ENCODE measurements at places on chromosomes 6 and 20.

DNA sequence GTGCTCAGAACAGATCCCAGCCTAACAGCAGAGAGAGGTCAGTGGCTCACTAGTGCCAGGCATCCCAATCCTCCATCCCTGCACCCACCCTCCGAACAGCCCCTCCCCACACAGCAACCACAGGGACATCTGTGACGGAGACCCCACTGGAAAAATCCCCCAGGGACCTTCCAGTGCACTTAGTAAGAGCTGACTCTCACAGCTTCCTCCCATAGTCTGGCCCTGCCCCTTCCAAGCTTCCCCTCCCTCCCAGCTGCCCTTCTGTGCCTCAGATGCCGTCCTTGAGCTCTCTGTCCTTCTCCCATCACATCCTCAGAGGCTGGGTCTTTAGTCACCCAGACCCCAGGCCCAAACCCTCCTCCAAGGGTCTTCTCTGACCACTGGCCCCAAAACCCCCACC is 9.7 kb upstream of the THBS2 start:
- DNase-seq = no peak

- no peak for DNase-seq
Observed at GRCh38 chr6:164108869-164109769, 694.6 kb downstream of the QKI start.

GRCh38 chr6:14656649-14657048 is 539.1 kb downstream of the CD83 start:
- DNase-seq = no peak

DNA sequence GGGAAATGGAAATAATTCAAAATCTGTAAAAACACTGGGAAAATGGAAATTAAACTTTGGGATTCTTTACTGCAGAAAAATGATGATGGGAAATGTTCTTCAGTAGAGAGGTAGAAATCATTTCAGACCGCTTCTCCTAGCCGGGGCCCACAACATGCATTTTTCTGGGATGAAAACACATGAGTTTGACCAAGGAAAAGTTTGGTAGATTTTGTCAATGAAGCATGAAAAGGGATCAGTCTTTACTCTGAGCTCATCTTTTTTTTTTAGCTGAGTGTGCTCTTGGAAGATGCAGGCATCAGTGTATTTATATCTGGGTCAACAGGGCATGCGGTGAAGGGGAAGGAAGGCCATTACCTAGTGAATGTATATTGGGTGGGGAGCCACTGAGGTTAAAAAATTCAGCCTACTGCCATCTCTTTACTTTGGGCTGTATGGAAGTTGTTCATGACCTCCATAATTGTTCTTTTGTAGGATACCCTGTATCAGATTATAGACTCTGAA is 36.8 kb downstream of the PLCB1 start:
- no peak for DNase-seq

DNA sequence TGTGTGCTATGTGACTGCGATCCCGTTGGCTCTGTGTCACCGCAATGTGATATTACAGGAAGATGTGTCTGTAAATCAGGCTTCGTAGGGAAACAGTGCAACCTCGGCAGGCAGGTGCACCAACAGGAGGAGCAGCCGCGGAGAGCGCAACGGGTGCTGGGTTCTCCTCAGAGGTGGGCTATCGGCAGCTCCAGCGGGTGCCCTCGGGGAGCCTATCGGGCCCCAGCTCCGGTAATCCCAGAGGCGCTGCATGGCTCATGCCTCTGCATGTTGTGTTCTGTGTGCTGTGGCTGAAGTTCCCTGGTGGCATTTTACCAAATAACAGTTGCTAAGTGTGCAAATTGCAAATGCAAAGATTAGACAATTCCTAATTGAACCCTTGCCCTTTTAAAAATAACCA is 409.9 kb downstream of the LAMA2 start:
- DNase-seq = no peak

- no peak for DNase-seq
Observed at GRCh38 chr20:41494451-41494850, 123.7 kb downstream of the CHD6 start.
